ENCODE measurements at places on chromosomes 16 and 17.

- DNase-seq = no peak
Observed at GRCh38 chr16:20897922-20898321, 2.2 kb downstream of the DCUN1D3 start.

DNA sequence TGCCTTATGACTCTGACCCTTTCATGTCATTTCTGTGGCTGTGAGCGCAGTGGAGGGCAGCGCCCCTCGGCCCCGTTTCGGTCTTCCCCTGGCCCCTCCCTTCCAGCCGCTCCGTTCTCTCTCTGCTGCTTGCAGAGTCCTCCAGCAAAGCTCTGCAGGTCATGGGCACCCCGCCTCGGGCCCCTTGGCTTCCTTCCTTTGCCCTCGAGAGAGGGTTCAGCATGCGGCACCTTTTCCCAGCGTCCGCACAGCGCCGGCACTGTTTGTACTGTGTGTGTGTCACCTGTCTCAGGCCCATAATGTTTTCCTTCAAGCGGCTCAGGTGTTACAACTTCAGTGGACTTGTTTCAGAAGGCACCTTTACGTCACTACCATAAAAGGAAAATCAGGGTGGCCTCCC lies 98.5 kb downstream of the RAP1GAP2 start:
- DNase-seq = no peak

GRCh38 chr16:10729104-10730048 lies 14.3 kb upstream of the NUBP1 start:
- peak; percentile 60 for DNase-seq

- no peak for DNase-seq
Observed at GRCh38 chr17:60923000-60923399, 245.3 kb downstream of the BCAS3 start.

- DNase-seq = no peak
Observed at GRCh38 chr17:71252436-71252835, 868.4 kb upstream of the SOX9 start.

GRCh38 chr17:63399856-63400255 lies 46.2 kb downstream of the CYB561 start:
- DNase-seq = peak; percentile 0

DNA sequence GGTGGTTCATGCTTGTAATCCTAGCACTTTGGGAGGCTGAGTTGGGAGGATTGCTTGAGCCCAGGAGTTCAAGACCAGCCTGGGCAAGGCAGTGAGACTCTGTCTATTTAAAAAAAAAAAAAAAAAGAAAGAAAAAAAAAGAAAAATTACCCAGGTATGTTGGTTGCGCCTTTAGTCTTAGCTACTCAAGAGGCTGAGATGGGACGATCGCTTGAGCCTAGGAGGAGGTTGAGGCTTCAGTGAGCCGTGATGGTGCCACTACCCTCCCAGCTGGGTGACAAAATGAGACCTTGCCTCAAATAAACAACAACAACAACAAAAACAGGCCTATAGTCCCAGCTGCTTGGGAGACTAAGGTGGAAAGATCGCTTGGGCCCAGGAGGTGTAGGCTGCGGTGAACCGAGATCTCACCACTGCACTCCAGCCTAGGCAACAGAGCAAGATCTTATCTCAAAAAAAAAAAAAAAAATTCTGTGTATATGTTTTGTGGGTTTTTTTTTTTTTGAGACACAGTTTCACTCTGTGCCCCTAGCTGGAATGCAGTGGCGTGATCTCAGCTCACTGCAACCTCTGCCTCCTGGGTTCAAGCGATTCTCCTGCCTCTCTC lies 12.5 kb upstream of the ANKRD40CL start:
- no peak for DNase-seq

- DNase-seq = no peak
Observed at GRCh38 chr16:578232-578869, 8.6 kb downstream of the PIGQ start.

- DNase-seq = no peak
Observed at GRCh38 chr16:49947907-49948678, 76.9 kb upstream of the CNEP1R1 start.

DNA sequence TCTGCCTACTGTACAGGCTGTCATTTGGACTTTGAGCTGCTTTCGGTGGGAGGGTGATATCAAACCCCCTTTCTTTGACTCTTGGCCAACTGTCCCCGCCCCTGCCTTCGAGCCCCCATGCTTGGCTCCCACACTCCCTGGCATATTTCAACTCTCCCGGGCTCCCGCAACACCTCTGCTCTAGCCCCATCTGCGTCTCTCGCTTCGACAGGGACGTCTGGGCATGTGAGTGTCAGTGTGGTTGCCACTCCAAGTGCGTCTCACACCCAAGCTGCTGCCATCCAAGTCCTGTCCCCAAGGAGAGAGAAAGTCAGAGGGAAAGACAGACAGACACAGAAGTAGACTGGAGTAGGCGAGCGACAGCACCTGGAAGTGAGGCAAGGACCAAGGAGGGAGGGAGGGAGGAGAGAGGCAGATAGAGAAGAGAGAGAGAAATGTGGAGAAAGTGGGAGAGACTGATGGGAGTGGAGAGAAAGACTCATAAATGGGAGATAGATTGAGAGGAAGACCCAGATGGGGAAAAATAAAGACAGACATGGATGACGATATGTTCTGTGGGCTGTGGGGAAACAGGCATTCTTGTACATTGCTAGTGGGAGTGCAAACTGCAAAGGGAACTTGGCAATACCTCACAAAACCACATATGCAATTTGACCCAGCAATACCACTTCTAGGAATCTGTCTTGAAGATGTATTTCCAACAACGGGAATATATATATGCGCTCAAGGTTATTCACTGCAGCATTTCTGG lies 11.8 kb downstream of the STARD3 start:
- no peak for DNase-seq

- DNase-seq = no peak
Observed at GRCh38 chr17:49976828-49977202, 7.8 kb downstream of the DLX4 start.

DNA sequence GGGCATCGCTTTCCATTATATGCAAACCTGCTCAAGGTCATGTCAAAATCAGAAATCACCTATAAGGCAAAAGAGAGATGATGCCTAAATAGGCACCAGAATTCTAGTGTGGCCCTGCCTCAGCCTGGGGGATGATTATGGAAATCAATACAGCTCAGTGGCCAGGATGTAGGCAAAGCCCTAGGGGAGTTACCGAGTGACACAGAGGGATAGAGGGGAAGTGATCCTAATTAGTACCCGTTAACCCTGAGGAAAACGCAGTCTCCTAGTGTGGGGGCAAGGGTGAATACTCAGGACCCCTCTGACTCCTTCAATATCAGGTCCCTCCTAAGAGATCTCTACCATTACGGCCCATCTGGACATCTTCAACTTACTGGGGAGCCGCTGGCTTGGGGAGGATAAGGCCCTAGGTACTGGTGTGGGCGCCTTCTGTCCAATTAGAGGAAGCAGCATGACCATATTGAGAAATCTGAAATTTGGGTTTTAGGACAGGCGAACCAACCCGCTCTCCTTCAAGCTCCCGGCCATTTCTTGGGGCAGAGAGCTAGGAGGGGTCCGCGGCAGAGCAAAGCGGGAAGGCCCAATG lies 725 bp downstream of the NT5C3B start:
- no peak for DNase-seq

DNA sequence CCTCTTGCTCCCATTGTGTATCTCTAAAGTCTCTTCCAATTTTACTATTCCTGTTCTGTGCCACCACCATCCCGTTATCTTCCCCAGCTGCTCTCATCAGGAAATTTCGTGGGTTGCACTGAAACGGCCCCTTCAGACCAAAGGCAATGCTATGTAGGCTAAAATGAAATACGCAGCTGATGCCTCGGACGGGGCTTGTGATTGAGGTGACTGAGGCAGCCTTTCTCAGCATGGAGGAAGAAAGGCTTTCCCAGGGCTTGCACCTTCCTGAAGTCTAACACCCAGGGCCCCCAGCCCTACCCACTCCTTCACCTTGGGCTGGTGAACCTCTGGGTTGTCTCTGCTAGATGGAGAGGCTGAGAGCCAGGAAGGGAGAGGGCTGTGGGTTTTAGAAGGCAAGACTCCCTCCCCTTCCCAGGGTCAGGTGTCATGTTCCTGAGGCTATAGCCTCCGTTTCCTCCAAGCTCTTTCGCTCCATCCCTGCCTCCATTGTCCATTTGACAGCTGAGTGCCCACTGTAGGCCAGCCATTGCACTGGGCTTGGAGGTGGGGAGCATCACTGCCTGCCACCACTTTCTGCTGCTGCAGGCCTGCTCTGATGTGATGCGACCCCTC lies 7.8 kb downstream of the CCDC200 start:
- no peak for DNase-seq

DNA sequence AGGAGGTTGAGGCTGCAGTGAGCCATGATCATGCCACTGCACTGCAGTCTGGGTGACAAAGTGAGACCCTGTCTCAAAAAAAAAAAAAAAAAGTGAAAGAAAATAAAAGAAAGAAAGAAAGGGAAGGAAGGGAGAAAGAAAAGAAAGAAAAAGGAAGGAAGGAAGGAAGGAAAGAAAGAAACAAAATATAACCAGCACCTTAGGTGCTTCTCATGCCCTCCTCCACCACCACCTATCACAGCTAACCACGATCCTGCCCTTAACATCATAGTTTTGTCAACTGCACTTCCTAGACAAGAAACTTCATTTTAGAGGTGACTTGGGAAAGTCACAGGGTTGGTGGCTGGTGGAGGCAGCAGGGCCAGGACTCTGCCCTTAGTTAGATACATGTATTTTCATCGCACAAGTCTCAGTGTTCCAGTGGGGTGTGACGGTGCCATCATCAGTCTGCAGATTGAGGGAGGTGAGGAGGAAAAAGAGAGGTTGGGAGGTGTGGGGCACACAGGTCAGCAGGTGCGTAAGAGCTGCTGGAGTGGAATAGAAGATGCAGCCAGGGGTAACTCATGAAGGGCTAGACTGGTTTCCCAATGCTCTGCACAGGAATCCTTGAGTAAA lies 10.0 kb downstream of the SUPT4H1 start:
- no peak for DNase-seq

DNA sequence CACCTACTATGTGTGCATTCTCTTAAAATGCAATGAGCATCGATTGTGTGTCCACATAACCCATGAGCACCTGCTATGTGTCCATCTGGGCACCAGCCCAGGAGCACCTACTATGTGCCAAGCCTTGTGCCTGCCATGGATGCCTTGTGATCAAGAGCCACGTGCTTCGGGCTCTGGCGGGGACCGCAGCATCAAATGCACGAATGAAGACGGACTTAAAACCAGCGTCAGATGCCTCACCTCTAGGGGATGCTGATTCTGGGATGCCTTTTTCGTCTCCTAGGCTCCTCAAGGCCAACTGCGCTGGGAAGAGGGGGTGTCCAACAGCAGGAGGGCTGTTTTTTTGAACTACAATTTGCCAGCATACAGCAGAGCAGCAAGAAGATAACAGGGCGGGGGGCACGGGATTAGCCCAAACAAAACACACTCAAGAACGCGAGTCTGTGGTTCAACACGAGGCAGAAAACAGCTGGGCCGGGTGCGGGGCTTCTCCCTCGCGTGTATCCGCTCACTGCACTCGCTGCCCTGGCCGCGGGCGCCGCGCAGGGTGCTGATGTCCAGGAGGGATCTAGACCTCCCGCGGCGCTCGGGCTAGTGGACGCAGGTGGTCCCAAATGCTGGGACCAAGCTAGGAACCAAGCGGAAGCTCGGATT lies 1.2 kb upstream of the GLIS2 start:
- no peak for DNase-seq

- no peak for DNase-seq
Observed at GRCh38 chr17:17433000-17433703, 43.6 kb upstream of the MED9 start.

DNA sequence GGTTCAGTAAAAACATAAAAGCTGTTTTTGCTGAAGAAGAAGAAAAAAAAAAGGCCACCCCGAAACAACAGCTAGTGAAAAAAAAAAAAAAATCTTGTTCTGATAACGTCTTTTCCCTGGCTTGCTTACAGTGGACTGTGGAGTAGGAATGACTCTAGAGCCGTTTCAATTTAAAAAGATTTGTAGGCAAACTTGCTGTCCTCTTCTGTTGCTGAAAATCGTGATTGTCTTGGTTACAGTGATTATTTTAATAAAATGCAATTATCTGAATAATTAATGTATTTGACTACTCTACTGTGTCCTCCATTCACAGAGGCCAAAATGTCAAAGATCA lies 190.6 kb upstream of the TBX2 start:
- DNase-seq = no peak

GRCh38 chr17:71229070-71229469 lies 891.8 kb upstream of the SOX9 start:
- no peak for DNase-seq

GRCh38 chr16:23081675-23082119 lies 67.6 kb downstream of the USP31 start:
- no peak for DNase-seq

- DNase-seq = no peak
Observed at GRCh38 chr17:37485938-37486570, 3.6 kb upstream of the DUSP14 start.

GRCh38 chr17:10271106-10271562 lies 72.7 kb upstream of the GAS7 start:
- no peak for DNase-seq

DNA sequence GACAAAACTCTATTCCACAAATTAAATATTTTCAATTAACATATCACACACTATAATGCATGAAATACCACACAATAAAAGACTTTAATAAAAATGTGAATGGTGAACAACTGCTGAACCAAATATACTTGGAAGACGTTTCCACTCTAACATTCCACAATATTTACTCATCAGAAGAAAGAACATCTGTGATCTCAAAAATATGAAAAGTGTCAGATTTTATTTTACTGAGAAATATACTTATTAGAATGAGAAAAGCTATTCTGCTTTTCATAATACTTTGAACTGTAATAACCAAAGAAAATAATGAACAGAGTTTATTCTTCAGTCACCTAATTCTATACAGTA lies 181.8 kb upstream of the AXIN2 start:
- no peak for DNase-seq

GRCh38 chr17:66570447-66571195 lies 264.3 kb upstream of the CACNG5 start:
- DNase-seq = no peak

DNA sequence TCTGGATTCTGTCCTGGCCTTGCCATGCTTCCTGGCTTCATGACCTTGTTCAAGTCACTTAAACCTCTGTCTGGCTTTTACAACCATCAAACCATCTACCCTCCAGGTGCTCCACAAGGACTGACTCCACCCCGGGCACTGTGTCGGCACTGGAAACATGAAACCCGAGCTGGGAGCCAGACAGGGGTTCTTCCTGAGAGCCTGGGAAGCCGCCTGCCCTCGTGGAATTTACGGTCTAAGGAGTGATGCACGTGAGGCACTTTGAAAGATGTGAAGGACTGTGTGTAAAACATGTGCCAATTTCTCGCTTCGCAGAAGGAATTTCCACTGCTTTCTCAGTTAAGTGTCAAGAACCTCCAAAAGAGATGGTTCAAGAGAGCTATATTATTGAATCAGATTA lies 11.6 kb downstream of the CDK5R1 start:
- DNase-seq = peak; percentile 56

GRCh38 chr16:30958175-30959079 lies 873 bp downstream of the SETD1A start:
- no peak for DNase-seq

- no peak for DNase-seq
Observed at GRCh38 chr17:31134576-31134975, 39.8 kb downstream of the NF1 start.
